ENCODE measurements at places on chromosomes 13 and 19. TPM values are rescaled to one million over a fixed set of nuclear protein-coding genes. Genes with fewer than 3 reads are reported as not detected.

ZNF135 gene
- 0.97 TPM for total RNA-seq

LNX2 gene
- total RNA-seq, result 7.0 TPM

CEACAM6 gene
- not detected for total RNA-seq

VMAC gene
- total RNA-seq, result 3.7 TPM

PROZ gene
- total RNA-seq, result not detected

SLC44A2 gene
- total RNA-seq, result 88.3 TPM

LHFPL6 gene
- 19.4 TPM for total RNA-seq

KPNA3 gene
- 25.6 TPM for total RNA-seq

JOSD2 gene
- total RNA-seq, result 16.7 TPM

SOHLH2 gene
- total RNA-seq, result not detected

BRME1 gene
- 0.63 TPM for total RNA-seq

GAMT gene
- 11.2 TPM for total RNA-seq

CPB2 gene
- total RNA-seq, result not detected

ZNF599 gene
- 3.2 TPM for total RNA-seq

FOXO1 gene
- 15.9 TPM for total RNA-seq

KLK15 gene
- not detected for total RNA-seq

GDF15 gene
- 214 TPM for total RNA-seq

KLHL1 gene
- not detected for total RNA-seq

TIMM50 gene
- 49.1 TPM for total RNA-seq

ZNF543 gene
- total RNA-seq, result 11.2 TPM

MIA gene
- total RNA-seq, result 1.1 TPM
